Effector memory CD8-positive, alpha-beta T cell (primary cell): ENCODE measurements at places on chromosomes 6 and 20.

GRCh38 chr6:38020593-38020992, 201.1 kb downstream of the ZFAND3 start:
- DNase-seq: no peak

DNA sequence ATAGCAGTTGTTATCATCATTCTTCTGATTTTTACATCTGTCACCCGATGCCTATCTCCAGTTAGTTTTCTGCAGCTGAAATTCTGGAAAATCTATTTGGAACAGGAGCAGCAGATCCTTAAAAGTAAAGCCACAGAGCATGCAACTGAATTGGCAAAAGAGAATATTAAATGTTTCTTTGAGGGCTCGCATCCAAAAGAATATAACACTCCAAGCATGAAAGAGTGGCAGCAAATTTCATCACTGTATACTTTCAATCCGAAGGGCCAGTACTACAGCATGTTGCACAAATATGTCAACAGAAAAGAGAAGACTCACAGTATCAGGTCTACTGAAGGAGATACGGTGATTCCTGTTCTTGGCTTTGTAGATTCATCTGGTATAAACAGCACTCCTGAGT, 2.1 kb downstream of the CALHM6 start:
- DNase-seq: no peak

GRCh38 chr6:40308533-40309306, 278.4 kb downstream of the LRFN2 start:
- peak; percentile 48 for DNase-seq

GRCh38 chr20:51204051-51204715, 181.3 kb upstream of the KCNG1 start:
- no peak for DNase-seq

GRCh38 chr6:2999618-3000557, at the start of gene NQO2:
TSS of gene NQO2 (plus strand) at chr6:2999894. CDS start at chr6:3006553, 6,659 bp downstream.
- peak; percentile 86 for DNase-seq

GRCh38 chr6:87860902-87861301, 158.9 kb upstream of the AKIRIN2 start:
- no peak for DNase-seq

- DNase-seq: no peak
Measured at GRCh38 chr6:144485531-144485930, 200.4 kb downstream of the UTRN start.

DNA sequence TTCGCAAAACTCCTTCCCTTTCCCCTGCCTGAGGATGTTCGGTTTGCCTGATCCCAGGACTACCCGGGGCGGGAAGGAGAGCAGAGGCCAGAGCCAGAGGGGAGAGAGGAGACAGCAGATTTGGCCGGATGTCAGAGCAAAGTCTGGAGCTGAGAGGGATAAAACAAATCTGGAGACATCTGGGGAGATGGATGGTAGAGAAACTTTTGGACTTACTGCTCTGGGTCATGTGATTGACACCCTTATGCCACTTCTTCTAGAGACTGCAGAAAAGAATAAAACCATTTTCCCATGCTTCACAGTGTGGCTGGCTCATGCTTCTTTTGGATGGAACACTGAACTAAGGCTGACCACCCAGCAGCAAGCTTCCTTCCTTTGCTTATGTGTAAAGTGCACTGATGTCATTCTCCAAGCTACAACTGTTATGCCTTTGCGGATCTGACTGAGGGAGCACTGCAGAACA, 174.7 kb downstream of the FOXC1 start:
- no peak for DNase-seq

DNA sequence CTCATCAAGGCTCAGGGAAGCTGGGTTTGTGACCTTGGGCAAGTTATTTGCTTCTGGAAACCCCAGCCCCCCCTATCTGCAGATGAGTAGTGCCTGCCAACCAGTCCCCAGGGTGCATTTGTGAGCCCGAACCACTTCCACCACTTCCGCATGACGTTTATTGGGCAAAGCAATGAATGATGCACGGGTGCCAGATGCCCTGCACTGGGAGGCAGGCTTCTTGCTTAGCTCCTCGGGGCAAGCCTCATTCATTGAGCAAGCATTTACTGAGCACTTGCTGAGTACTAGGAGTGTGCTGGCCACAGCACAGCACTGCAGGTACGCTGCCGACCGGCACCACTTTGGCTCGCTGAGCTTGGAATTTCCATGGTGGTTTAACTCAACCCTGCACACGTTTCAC, 60.2 kb downstream of the GNAS-AS1 start:
- no peak for DNase-seq

- no peak for DNase-seq
Measured at GRCh38 chr6:16836144-16836981, 75.1 kb upstream of the ATXN1 start.

DNA sequence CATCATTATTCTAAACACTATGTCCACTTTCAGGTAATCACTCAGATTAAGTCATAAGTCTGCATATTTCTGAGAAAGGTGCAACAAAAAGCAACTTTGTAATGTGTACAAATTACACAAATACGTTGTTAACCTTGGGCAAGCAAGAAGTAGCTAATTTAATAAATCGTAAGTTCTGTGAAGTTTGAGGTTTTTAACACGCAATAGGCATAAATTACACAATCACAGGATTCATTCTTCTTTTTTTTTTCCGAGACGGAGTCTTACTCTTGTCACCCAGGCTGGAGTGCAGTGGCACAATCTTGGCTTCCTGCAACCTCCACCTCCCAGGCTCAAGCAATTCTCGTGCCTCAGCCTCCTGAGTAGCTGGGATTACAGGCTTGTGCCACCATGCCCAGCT, 57.2 kb upstream of the F13A1 start:
- DNase-seq: no peak

DNA sequence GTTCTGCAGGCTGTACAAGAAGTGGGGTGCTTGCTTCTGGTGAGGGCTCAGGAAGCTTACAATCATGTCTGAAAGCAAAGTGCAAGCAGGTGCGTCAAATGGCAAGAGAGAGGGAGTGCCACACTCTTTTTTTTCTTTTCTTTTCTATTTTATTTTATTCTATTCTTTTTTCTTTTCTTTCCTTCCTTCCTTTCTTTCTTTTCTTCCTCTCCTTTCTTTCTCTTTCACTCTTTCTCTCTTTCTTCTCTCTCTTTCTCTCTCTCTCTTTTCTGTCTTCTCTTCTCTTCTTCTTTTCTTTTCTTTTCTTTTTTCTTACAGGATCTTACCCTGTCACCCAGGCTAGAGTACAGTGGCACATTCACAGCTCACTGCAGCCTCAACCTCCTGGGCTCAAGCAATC, 19.5 kb downstream of the ACOT13 start:
- no peak for DNase-seq

- no peak for DNase-seq
Measured at GRCh38 chr6:106752641-106753040, 123.3 kb downstream of the QRSL1 start.

DNA sequence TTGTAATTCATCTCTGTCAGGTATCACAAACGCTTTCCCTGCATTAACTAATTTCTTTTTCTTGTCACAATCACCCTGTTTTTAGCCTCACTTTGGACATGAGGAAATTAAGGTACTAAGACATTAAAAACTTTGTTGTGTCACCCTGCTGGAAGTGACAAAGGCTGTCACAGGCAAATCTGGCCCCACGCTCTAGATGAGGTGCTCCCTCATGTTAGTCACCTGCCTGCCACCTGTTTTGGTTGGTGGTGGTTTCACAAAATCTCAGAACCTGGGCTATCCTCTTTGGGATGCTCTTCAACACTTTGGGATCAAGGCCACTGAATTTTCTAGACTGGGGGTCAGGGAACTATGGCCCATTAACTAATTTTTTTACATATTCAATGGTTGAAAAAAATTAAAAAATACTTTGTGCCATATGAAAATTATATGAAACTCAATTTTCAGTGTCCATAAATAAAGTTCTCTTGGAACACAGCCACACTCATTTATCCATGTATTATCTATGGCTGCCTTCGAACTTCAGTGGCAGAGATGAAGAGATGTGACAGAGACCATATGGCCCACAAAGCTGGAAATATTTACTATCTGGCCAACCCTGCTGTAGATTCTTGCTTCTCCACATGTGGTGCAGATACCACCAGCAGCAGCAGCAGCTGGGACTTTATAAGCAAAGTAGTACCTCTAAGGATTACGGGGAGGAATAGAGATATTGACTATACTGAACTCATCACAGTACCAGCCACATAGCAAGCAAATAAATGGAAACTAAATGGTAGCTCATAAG, 16.1 kb upstream of the TNFAIP3 start:
- no peak for DNase-seq

GRCh38 chr6:142132625-142133024, at the start of gene GJE1:
TSS of gene GJE1 (plus strand) at chr6:142132925. CDS start at chr6:142133159, 234 bp downstream.
- DNase-seq: no peak

- no peak for DNase-seq
Measured at GRCh38 chr6:89924231-89924630, 30.0 kb downstream of the GJA10 start.

DNA sequence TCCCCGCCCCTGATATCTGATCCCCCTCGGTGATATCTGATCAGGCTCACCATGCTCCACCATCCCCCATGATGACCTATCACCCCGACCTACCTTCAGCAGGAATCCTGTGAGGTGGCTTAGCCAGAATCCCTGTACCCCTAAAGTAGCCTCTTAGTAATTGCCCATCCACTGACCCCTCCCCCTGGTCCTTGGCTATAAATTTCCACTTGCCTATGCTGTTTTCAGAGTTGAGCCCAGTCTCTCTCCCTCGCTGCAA, 177.5 kb upstream of the GGTLC1 start:
- DNase-seq: no peak

GRCh38 chr6:83962582-83962981, 71.0 kb upstream of the MRAP2 start:
- no peak for DNase-seq

DNA sequence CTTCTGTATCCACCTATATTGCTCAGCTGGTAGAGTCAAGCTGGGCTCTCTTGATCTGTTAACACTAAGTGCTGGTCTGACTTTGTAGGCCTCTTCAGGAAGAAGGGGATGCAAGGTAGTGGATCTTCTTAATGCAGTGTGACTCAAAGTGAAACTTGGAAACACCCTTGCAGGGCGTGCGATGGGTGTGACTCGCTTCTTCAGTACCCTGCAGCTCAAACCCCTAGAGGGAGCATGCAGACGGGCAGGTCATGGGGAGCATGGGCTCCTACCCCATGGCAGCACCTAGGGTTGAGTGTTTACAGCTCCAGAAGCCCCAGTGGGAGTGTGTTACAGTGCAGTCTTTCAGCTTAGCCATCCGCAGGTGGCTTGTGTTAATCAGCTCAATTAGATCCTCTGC, 757 bp upstream of the SAMD3 start:
- peak; percentile 58 for DNase-seq

DNA sequence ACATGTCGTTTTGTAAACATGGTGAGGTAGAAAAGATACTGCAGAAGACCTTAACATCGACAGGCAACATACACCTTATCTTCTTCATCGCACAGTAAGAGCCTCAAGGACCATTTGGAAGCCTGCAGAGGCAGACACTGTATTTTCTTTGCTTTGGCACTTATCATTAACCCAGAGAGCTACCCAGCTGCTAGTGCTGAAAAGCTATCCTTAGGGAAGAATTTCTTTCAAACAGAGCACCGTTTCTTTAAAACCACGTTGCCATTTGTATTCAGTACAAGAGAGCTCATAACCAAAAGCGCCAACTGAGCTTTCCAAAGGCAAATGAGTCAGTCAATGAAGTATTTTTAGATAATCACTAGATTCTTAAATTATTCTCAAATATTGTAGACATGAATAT, 306.6 kb downstream of the EPM2A start:
- DNase-seq: no peak
